ENCODE measurements at places on chromosomes 7 and 10. TPM values are rescaled to one million over a fixed set of nuclear protein-coding genes. Genes with fewer than 3 reads are reported as not detected.

DNA sequence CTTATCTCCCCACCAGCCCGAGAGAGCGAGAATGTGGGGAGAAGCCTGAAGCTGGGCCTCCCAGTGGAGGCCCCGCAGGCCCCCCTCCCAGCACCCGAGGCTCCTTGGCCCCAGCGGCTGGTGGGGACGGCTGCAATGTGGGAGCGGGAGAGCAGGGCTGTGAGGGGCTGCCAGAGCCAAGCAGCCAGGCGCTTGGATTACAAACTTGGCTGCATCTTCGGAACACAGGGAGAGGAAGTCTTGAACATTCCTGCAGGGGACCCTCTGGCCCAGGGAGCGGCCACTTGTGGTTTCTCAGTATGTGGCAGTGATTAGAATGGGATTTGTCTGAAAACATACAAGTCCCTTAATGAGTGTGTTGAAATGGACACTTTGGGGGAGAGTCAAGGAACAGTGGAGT lies 23.2 kb downstream of the ELN start:
- no peak overlapping the region for H3K27ac ChIP-seq
- H3K4me3 ChIP-seq: no peak overlapping the region
- no peaks in the 10 kb centered on the region for H3K27me3 ChIP-seq
- no peaks in the 10 kb centered on the region for H3K36me3 ChIP-seq

DNA sequence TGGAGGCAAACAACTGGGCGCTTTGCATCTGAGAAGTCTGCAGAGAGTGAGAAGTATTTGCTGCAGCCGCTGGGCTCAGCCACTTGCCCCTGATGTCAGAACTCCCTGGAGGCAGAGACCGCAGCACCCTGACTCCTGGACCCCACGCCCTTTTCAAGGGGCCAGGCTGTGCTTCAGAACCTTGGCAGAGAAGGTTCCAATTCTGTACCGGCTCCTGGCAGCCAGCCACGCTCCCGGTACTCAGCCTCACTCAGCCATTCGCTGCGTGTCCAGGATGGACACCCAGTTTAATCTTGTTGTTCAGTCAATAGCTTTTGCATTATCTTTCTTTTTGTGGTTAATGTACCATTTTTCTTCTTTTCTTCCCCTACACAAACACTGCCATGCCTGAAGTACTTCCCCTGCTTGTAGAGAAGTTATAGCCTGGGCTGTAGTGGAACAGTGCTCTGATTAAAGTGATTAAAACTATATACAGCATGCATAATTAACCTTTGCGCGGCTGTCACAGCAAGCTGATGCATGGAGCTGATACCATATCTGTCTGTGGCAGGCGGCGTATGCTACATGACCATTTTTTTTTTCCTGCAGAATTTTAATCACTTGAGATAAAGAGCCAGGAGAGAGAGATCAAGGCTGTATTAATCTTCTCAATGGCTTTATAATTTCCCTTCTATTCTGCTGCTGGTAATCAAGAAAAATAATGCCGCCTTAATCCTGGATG lies 578.5 kb downstream of the SDK1 start:
- H3K27ac ChIP-seq: no peak overlapping the region
- no peaks in the 10 kb centered on the region for H3K36me3 ChIP-seq
- no peak for DNase-seq
- no peaks in the 10 kb centered on the region for H3K4me1 ChIP-seq
- H3K27me3 ChIP-seq: no peaks in the 10 kb centered on the region

DNA sequence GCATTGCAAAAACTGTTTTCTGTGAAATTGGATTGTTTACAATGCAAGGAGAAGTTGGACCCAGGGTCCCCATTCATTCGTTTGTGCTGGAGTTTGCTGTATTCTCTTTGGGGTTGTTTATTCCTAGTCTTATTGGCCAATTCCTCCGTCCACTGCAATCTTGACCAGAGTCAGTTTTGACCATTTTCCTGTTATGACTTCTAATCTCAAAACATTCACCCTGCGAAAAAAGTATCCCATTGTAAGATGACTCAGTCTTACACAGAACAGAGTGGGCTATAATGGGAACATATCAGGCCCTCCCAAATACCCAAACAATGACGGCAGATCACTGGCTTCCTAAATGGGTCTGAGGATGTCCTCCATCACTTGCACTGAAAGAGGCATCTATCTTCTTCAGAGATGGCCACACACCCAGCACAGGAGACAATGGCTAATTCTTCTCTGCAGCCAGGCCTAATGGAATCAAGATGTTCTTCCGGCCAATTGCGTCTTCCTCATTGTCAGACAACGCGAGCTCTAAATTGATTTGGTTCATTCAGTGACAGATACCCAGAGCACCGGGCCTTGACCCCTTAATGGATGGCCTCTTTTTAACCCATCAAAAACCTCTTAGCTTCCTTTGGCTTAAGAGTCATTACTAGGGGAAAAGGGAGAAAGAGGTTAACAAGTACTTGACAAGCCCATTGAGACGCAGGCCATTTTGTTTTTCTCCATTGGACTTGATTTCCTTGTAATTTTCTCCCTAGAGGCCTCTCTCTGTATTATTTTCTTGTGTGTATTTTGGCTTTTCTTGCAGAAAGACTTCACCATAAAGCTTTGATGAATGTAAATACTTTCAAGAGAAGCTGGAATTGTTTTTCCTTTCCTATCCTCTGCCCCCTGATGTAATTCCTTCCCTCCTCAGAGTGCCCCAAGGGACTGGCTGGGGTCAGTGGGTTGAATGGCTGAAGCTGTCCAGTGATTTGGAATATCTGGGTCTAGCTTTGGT lies 129.6 kb downstream of the PRPF18 start:
- H3K4me3 ChIP-seq: no peak overlapping the region
- peak; percentile 91 for DNase-seq
- peak overlapping the region; percentile 67 for H3K27ac ChIP-seq
- H3K36me3 ChIP-seq: no peaks in the 10 kb centered on the region

DNA sequence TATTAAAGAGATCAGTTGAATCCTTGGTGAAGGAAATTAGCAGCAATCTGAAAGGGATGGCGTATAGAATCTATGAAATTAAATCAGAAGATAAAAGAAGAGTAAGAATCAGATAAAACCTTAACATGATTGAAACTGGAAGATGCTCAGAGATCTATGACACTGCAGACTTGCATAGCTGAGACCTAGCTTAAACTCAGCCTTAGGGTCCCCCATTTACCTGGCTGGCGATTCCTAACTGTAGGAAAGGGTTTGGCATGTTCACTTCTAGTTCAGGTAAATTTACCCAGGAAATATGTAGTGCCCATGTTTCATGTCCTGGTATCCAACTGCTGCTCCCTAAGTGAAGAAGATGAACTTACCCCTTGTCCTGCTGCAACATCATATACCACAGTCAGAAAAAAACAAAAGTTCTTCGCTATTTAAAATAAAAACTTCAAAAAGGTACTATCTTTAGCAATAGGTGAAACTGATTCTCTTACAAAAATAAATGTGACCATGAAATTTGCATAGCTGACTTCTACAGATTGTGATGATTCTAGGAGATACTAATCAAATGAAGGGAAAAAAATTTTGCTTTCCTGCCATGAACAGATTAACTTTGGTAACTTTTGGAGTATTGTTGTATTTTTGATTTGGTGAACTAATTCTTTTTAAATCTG lies 47.8 kb upstream of the TMEM243 start:
- no peak for DNase-seq
- no peak overlapping the region for H3K27ac ChIP-seq
- H3K4me1 ChIP-seq: no peaks in the 10 kb centered on the region

- 0 out of 2 replicates have a peak, but pooled peaks cover 4% of the 10 kb centered on the region for H3K36me3 ChIP-seq
- H3K4me3 ChIP-seq: no peak overlapping the region
- DNase-seq: no peak
- H3K27ac ChIP-seq: no peak overlapping the region
- H3K27me3 ChIP-seq: no peaks in the 10 kb centered on the region
- peaks cover 31% of the 10 kb centered on the region for H3K4me1 ChIP-seq
Measured at GRCh38 chr10:73812657-73813056, 1.3 kb upstream of the NDST2 start.

DNA sequence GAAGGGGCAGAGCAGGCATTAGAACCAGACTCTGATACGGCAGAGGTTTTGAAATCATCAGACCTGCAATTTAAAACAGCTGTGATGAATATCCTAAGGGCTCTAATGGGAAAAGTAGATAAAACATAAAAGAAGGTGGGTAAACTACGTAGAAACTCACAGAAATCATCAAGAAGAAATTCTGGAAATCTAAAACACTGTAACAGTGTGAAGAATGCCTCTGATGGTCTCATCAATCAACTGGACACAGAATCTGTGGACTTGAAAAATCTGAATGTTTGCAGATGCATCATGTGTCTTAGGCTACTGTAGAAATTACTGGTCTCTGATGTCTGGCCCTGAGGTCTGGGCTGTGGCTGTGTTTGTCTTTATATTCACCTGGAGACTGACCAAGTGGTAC lies 173.0 kb upstream of the NPS start:
- H3K27me3 ChIP-seq: no peaks in the 10 kb centered on the region
- DNase-seq: no peak
- H3K4me1 ChIP-seq: no peaks in the 10 kb centered on the region

- H3K27ac ChIP-seq: no peak within 1 kb of the TSS
- H3K4me3 ChIP-seq: no peak within 1 kb of the TSS
- H3K27me3 ChIP-seq: peaks cover 26% of the 10 kb centered on the region
Measured at GRCh38 chr7:45157653-45158401, at the start of gene RAMP3. TSS of gene RAMP3 (plus strand) at chr7:45157791. CDS start at chr7:45157829, 38 bp downstream.

- no peaks in the 10 kb centered on the region for H3K36me3 ChIP-seq
- no peak overlapping the region for H3K4me3 ChIP-seq
- H3K27me3 ChIP-seq: no peaks in the 10 kb centered on the region
- H3K4me1 ChIP-seq: peaks cover 4% of the 10 kb centered on the region
Measured at GRCh38 chr7:47433564-47433895, 148.4 kb downstream of the TNS3 start.

DNA sequence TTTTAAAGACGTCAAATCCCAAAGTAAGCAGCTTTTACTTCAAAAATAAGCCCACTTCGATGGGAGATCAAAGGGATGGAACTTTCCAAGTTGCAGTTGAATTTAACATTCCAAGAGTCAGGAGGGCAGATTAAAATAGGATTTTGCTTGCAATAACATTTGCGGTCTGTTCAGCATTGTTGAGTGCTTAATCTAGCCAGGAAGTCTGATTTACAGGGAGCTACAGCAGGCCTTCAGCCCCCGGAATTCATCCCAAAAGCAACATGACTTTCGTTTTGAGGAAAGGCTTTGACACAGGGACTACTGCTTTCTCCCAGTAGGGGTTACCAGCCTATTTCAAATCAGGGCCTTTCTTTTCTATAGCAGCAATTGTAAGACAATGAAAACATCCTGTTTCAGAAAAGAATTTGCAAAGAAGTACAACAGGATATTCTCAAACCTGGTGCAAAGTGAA lies 279.6 kb upstream of the PITRM1 start:
- peak; percentile 90 for DNase-seq
- no peaks in the 10 kb centered on the region for H3K36me3 ChIP-seq
- no peaks in the 10 kb centered on the region for H3K27me3 ChIP-seq
- peak overlapping the region; percentile 63 for H3K4me3 ChIP-seq
- peak overlapping the region; percentile 93 for H3K27ac ChIP-seq

DNA sequence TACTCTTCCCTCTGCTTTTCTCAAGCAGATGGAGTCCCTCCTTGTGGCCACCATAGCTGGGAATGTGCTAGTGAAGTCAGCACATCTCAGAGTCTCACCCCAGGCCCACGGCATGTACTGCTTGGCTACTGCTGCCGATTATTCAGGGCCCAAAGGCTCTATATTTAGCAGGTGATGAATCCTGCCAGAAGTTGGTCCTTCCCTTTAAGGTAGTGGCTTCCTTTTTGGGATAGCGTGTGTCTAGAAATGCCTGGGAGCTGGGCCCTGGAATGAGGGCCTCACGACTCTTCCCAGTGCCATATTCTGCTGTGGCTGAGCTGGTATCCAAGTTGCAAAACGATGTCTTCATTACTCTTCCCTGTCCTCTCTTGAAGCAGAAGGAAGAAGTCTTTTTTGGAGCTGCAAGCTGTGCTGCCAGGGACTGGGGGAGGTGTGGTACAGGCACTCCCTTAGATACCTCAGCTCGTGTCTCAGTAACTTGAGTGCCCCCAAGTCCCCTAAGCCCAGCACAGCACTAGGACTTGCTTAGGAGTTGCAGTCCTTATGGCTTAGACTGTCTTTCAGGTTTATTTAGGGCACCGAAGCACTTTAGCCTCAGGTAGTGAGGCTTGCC lies 100.1 kb downstream of the ADAM22 start:
- H3K36me3 ChIP-seq: no peaks in the 10 kb centered on the region
- no peaks in the 10 kb centered on the region for H3K27me3 ChIP-seq
- H3K4me3 ChIP-seq: no peak overlapping the region
- H3K27ac ChIP-seq: no peak overlapping the region

- no peak for DNase-seq
- no peaks in the 10 kb centered on the region for H3K27me3 ChIP-seq
- H3K4me3 ChIP-seq: no peak overlapping the region
- H3K36me3 ChIP-seq: no peaks in the 10 kb centered on the region
Measured at GRCh38 chr7:1939434-1940401, 269.6 kb downstream of the ELFN1 start.

Gene COL13A1
- 17.3 TPM for total RNA-seq

Gene FAM221A
- total RNA-seq: 0.43 TPM

Gene C7orf57
- not detected for total RNA-seq

Gene BTBD16
- not detected for total RNA-seq

Gene ZEB1
- total RNA-seq: 50.0 TPM

Gene FAM237B
- total RNA-seq: not detected

Gene NEUROG3
- not detected for total RNA-seq

Data from GM23248 (cell line).